Inflammatory macrophage treated with lipopolysaccharide for 4 hours (primary cell): ENCODE measurements at places on chromosomes 3 and 15.

DNA sequence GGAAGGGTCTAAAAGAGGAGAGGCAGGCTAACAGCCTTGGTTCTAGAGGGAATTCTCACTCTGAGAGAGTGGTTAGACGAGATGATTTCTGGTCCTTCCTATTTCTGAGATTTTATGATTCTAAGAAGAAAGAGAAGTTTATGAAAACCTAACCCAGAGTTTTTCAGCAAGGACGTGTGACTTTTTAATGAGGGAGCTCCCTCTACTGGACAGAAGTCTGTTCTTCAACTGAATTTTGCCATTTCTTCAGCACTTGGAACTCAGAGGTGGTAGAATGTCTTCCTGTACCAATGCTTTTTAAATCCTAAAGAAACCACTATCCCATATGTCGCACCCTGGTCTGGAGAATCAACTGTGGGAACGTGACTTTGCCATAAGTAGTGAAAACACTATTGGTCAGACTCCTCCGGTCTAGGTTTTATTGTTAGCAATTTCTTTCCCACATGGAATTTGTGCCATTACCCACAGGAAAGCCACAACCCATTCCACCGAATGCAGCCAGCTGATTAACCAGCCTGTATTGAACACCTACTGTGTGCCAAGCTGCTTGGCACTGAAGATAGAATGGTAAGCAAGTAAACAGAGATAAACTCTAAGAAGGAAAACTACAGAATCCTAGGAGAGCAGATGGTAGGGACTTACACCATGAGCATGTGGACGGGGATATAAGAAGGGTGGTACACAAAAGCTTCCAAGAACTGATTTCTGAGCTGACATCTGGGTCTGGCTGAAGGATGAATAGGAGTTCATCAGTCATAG lies 199.5 kb upstream of the LMCD1 start:
- DNase-seq, result peak; percentile 35

DNA sequence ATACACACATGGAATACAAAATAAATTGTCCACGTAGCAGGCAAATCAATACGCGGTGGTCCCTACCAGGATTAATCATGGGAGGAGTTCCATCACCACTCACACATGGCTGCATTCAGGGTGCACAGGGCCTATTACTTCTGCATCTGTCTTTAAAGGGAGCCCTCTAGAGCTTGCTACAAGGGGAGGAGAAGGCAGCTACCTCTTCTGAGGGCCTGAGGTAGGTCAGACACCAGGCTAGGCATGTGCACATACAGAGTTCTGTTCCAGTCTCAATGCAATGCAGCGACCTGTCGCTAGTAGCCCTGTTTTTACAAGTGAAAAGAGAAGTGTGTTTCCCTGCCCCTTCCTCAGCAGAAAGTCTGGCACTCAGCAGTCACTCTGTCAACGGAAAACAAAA lies 102.7 kb downstream of the ROBO2 start:
- no peak for DNase-seq

- DNase-seq, result no peak
These were observed 113.7 kb upstream of the PRTG start for GRCh38 chr15:55856506-55857164.

DNA sequence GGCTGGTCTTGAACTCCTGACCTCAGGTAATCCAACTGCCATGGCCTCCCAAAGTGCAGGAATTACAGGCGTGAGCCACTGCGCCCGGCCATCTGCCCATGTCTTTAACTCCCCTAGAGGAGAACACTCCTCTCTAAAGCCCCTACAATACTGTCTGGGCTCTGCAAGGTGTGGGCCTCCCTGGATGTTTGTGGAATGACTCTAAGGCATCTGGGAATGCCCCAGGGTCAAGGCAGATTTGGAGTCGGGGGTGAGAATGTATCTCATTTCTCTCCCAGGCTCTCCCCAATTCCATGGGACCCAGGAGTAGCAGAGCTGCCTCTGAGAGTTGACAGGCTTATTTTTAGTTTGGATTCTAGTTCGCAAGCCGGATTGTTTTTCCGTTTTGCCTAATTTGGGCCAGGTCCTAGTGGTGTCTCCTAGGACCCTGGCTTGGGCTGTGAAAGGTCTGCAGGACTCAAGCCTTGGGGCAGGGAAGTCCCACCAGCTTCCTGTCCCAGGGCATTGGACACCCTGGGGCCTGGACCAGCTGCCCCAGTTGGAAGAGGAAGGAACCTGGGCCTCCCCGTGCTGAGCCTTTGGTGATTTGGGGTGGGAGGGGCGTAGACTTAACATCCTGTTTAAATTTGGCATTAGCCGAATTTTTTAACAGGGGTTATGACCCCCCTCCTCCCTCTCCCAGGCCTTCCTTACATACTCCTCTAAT lies 53.5 kb downstream of the MAGEF1 start:
- peak; percentile 10 for DNase-seq

DNA sequence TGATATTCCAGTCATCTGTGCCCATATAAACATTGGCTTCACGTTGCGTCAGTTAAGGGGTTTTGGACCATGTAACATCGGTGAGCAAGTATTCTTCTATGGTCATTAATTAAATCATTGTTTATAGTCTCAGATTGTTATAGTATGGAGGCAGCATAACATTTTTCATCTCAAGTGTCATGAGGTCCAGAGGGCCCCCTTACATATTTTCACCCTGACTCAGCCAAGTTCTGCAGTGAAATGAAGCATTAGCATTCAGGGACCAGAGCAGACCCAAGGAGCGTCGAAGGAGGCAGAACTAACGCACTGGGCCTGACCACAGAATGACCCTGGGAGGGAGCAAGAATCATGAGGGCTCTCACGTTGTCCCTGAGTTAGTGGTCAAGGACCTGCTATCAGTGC lies 171.5 kb downstream of the LRTM1 start:
- DNase-seq, result no peak

DNA sequence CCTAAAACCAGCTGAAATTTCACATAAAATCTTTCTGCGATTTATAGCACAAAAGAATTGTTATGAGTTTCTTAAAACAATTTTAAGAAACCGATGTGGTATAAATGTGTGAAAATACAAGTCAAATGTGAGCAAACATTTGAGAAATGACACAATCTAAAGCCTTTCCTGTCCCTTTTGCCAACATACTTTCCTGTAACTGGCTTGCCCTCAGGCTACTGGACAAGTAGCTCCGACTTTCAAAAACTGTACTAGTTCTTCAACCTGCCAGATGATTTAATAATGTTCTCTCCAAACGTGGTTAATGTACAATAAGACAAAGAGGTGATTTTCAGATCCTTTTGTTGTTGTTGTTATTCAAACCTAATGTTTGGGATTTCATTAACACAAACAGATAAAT lies 105.9 kb upstream of the ARHGEF26 start:
- DNase-seq, result no peak

DNA sequence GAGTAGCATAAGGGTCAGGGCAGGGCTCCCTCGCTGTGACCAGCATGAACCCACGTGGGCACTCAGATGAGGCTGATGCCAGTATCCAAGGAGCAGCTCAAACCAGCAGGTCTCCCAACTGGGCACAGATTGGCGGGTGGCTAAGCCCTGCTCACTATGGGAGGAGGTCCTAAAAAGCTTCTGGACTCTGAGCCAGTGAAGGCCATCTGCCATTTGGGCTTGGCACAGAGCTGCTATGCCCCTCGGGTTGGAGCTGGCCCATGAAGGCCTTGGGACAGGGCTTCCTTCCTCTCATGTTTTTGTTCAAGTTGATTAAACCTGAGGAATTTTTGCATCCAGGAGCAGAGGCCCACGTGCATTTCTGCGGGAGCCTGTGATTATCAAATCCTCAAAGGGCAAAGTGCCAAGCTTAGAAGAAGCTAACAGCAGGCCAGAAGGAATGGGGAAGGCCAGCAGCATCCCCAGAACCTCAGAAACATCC lies 4.3 kb upstream of the STRA6 start:
- DNase-seq, result no peak

DNA sequence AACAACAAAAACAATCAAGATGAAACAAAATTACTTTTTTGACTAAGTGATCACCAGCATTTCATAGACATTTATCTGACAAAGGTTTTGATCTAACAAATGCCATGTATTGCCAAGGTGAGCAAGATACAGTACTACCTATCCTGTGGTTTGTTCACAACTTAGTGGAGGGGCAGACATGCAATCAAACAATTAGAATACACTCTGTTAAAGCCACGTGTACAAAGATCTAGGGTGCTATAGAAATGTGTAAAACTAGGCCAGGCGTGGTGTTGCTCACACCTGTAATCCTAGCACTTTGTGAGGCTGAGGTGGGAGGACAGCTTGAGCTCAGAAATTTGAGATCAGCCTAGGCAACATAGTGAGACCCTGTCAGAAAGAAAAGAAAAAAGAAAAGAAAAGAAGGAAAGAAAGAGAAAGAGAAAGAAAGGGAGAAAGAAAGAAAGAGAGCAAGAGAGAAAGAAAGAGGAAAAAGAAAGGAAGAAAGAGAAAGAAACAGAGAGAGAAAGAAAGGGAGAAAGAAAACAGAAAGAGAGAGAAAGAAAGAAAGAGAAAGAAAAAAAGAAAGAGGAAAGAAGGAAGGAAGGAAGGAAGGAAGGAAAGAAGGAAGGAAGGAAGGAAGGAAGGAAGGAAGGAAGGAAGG lies 1.4 kb upstream of the TRIM69 start:
- no peak for DNase-seq

GRCh38 chr3:12907729-12908128 lies 66.4 kb upstream of the RPL32 start:
- no peak for DNase-seq

DNA sequence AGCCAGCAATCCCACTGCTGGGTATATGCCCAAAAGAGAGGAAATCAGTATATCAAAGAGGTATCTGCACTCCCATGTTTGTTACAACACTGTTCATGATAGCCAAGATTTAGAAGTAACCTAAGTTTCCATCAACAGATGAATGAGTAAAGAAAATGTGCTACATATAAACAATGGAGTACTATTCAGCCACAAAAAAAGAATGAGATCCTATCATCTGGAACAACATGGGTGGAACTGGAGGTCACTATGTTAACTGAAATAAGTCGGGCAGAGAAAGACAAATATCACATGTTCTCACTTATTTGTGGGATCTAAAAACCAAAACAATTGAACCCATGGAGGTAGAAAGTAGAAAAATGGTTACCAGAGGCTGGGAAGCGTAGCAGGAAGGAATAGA lies 108.2 kb downstream of the TBC1D5 start:
- DNase-seq, result no peak

GRCh38 chr15:66578286-66578875 lies 12.6 kb upstream of the LCTL start:
- peak; percentile 90 for DNase-seq

GRCh38 chr3:125160606-125161371 lies 51.8 kb downstream of the SLC12A8 start:
- no peak for DNase-seq

DNA sequence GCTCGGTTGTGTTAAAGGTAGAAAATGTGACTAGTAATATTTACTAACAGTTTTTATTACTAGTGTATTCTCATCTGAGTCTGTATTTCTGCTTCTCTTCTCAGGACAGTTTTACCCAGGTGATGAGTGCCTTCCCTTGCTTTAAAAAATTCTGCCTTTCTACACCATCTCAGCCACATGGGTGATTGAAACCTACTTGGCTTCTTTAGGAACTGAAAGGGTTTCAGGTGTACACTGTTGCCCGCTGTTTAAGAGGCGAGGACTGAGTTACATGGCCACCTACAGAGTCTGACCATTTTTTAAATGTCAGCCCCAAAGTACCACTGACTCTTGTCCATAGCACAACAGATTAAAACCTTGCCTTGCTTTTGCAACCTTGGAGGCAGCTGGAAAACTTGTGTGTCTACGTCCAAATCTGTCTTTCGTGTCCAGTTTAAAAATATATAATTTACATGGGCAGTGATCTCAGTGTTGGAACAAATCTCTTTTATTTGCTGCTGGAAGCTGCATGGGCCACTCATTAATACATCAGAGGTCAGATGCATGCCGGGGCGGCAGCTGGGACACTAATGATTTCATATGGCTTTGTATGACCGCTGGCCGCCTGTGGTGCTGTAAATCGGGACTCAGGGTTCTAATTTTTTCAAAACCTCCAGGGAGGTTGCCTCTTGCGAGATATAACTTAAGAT lies 44.6 kb downstream of the TRIM71 start:
- DNase-seq, result no peak

DNA sequence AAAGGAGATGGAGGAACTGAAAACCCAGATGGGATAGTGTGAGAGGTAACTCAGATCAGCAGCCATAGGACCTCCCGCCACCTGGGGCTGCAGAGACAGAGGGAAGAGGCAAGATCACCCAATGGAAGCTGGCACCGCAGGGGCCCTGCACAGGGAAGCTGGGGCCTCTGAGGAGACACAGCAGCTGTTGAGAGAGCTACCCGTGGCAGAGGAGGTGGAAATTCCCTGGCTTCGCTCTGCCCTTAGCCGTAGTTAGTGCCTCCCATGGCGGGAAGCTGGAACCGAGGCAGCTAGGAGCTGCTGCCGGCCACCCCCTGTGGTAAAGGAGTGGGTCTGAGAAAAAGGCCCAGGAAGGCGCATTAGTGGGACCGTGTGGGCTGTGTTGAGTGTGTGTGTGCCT lies 18.0 kb upstream of the PLXNA1 start:
- no peak for DNase-seq

DNA sequence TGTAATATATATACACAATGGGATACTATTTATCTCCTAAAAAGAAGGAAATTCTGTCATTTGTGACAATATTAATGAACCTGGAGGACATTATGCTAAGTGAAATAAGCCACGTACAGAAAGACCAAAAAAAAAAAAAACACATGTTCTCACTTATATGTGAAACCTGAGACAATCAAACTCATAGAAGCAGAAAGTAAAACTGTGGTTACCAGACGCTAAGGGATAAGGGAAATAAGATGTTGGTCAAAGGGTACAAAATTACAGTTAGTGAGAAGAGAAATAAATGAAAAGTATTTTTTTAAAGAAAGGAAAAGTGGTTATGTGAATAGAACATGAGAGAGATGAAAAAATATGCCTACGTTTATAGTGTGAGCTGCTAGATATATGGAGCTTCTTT lies 101.1 kb downstream of the CPNE4 start:
- DNase-seq, result no peak

- no peak for DNase-seq
These were observed 562 bp downstream of the CGGBP1 start for GRCh38 chr3:88058306-88058580.

- DNase-seq, result peak; percentile 8
These were observed 16.9 kb upstream of the FAM81A start for GRCh38 chr15:59420986-59421618.

GRCh38 chr15:35013370-35013769 lies 25.3 kb upstream of the ZNF770 start:
- peak; percentile 53 for DNase-seq

GRCh38 chr3:193701953-193702635 lies 109.1 kb downstream of the OPA1 start:
- DNase-seq, result peak; percentile 46

GRCh38 chr15:90020021-90020735 lies 19.1 kb downstream of the ZNF710 start:
- DNase-seq, result peak; percentile 86

- DNase-seq, result no peak
These were observed 71.9 kb downstream of the SYNM start for GRCh38 chr15:99176757-99177156.
